ENCODE measurements at places on chromosomes 6 and 20.

GRCh38 chr20:35506179-35506578 lies 23.3 kb downstream of the C20orf173 start:
- DNase-seq = no peak

DNA sequence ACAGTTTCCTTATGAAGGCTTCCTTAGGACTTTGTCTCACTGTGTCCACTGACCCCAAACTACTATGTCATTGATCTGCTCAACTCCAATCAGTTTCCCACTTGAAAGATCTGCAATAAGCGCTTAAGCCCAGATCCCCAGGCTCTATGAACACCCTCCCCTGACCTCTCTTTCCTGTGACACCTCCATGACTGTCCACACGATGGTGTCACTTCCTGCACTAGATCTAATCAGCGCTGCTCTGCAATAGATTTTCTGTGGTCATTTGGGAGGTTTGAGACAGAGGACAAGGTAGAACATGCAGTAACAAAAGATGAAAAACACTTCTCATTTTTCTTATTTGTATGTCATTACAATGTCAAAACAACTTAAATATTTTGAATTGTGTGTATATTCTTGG lies 304.6 kb upstream of the AGPAT4 start:
- no peak for DNase-seq

GRCh38 chr6:108052706-108053105 lies 21.8 kb downstream of the OSTM1 start:
- DNase-seq = no peak

GRCh38 chr20:14878676-14879019 lies 541.2 kb upstream of the FLRT3 start:
- DNase-seq = no peak

All from sciatic nerve (tissue), 2 donors.